Left ventricle myocardium inferior (tissue), 1 donor: ENCODE measurements at places on chromosomes 1 and 21. TPM values are rescaled to one million over a fixed set of nuclear protein-coding genes. Genes with fewer than 3 reads are reported as not detected.

KIF2C gene
- total RNA-seq, result 1.6 TPM

KLHL20 gene
- 16.2 TPM for total RNA-seq

XCL2 gene
- total RNA-seq, result 0.58 TPM

RAB13 gene
- 59.3 TPM for total RNA-seq

EFCAB14 gene
- total RNA-seq, result 59.0 TPM

LRRC8C gene
- total RNA-seq, result 6.2 TPM

PLA2G2D gene
- total RNA-seq, result not detected

RORC gene
- 10.3 TPM for total RNA-seq

SPRR2B gene
- total RNA-seq, result not detected

LCE1D gene
- total RNA-seq, result not detected

FMO3 gene
- 1.3 TPM for total RNA-seq

IL24 gene
- total RNA-seq, result not detected

VHLL gene
- not detected for total RNA-seq

STIL gene
- 0.58 TPM for total RNA-seq

DNA sequence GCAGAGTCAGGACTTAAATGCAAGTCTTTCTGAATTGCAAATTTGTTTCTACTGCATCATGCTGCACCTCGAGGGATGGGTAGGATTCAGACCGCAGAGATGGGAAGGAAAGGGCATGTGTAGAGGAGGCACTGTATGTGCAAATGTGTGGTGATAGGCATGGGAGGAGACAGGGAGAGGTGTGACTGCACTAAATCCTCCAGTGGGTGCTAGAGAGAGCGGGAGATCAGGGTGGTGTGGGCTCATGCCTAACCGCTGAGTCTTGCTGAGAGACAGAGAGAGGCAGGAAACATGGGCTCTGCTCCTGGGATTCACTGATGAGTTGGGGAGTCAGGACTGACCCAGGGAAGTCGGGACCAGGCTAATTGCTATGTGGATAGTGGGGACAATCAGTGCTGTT lies 61.1 kb downstream of the PTPRU start:
- no peak for DNase-seq

GRCh38 chr1:155256058-155256852 lies 972 bp upstream of the ENTREP3 start:
- DNase-seq, result no peak

- DNase-seq, result no peak
Measured at GRCh38 chr1:109282497-109282951, 421 bp downstream of the PSRC1 start.

DNA sequence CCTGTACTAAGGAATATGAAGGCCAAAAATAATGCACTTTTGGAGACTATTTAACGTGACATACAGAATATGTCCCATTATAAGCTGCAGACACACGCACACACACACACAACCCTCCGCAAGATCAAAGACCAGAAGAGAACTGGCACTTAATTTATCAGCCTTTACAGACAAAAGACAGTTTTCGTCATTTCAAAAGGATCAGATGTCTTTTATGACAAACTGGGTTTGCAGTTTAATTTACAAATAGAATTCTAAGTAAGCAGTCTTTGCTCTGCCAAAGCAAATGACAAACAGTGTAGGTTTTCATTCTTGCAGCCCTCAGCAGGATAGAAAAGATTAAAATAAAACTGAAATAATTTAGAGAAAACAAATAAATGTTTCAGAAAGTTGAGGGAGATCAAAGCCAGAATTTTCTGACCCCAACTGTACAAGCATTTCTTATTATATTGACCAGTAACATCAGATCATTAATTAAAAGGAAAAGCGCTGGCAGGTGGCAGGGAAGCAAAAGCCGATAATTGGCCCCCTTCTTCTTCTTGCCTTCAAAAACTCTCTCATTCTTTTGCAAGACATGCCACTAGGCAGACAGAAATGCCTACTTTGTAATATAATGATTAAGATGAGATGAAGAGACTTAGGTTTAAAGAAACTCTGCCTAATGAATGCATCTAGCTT lies 169.0 kb downstream of the DENND1B start:
- no peak for DNase-seq

- no peak for DNase-seq
Measured at GRCh38 chr1:81254560-81254959, 546.2 kb upstream of the ADGRL2 start.

DNA sequence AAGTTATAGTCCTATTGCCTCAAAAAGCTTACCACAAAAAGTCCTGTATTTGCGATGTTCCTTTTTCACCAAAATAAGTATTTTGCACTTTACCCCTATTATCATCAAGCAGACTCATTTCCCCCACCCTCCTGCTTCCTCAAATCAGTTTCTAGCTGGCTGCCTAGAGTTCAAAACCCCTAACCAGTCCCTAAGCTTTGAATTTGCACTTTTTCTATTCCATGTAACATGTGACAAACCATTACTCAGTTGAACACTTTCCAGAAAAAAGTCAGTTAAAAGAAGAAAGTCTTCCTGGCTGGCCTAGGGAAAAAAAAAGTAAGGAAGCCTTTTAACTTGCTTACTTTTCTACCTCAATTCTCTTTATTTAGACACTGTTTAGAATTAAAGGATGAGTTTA lies 8.2 kb downstream of the CEP170 start:
- DNase-seq, result no peak

DNA sequence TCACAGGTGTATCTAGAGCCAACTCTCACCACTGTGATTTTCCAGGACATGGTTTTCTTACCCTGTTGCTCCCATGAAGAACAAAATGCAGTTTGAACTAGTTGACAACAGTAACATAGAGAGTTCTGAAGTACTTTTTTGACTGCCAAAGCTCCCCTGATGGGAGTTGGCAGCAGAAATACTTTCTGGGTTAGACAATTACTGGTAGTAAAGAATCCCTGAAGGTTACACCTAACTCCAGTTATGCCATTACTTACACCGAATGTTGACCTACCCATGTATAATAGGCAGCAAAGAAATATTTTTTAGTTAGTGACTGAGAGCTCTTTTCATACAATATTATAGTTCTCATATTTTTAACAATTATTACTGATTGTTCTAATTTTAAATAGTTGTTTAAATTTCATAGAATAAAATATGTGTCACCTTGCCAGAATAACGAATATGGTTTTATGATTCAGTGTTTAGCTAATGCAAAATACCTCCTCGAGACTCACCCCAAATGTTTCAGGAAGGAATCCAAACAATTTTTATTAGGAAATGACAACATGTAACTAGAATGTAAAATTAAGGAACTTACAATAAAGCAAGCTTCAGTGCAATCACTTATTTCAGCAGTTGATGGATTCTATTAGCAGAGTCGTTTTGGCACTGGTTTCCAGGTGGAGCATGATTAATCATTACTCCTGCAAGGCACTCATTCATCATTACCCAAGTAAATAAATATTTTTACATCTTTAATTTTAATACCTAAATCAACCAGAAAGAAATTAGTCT lies 237.6 kb downstream of the MRPL39 start:
- no peak for DNase-seq

- no peak for DNase-seq
Measured at GRCh38 chr1:219109424-219110018, 64.2 kb upstream of the LYPLAL1 start.

DNA sequence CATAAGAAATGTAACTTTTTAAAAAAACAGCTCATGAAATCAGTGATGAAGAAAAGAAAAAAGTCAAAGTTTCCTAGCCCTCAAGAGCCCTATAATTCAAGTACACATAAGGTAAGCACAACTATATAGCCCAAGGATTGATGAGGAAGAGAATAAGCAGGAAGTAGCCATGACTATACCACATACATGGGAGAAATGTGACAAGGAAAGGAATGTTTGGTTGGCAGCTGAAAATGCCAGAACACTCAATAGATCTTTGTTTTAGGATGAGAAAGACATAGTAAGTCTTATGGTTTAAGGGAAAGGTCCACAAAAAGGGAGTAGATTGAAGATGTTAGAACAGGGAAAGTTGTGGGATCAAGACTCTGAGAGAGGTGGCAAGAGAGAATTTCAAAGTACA lies 5.7 kb downstream of the DOCK7 start:
- DNase-seq, result no peak

DNA sequence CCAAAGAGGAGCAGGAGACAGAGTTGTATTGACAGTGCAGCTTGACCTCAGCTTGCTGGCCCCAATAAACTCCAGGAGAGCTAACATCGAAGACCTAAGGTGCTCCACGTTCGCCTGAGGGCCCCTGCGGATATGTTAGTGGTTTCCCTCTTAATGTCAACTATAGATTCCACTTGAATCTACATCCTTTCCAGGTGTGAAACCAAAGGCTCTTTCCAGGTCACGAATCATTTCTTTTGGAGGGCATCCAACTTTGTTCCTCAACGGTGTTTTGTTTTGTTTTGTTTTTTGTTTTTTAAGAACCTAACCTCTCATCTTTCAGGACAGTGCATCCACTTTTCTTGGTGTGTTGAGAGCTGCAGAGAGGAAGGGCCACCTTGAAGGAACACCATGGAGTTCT lies 267.6 kb upstream of the SGIP1 start:
- DNase-seq, result no peak

GRCh38 chr1:43660355-43660754 lies 10.4 kb downstream of the KDM4A start:
- no peak for DNase-seq

DNA sequence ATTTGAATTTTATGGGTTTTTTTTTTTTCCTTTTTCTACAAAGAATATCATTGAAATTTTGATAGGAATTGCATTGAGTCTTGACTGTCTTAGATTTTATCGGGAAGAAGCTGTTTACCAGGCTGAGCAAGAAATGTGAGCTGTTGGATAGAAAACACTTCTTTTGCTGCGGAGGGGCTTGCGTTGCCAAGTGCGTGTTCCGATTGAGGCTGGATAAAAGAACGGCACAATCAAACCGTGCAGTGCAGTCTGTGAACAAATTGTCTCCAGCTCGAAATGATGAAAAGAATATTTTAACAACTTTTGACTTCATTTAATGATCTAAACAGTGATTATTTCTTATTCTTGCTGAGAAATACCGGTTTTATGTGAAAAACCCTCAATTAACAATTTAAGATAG lies 149.4 kb downstream of the RYR2 start:
- no peak for DNase-seq

- DNase-seq, result no peak
Measured at GRCh38 chr1:185546029-185546428, 188.2 kb upstream of the HMCN1 start.

GRCh38 chr1:108055387-108055786 lies 90.4 kb upstream of the VAV3 start:
- DNase-seq, result no peak

GRCh38 chr1:237050915-237051314 lies 8.9 kb downstream of the RYR2 start:
- DNase-seq, result no peak

DNA sequence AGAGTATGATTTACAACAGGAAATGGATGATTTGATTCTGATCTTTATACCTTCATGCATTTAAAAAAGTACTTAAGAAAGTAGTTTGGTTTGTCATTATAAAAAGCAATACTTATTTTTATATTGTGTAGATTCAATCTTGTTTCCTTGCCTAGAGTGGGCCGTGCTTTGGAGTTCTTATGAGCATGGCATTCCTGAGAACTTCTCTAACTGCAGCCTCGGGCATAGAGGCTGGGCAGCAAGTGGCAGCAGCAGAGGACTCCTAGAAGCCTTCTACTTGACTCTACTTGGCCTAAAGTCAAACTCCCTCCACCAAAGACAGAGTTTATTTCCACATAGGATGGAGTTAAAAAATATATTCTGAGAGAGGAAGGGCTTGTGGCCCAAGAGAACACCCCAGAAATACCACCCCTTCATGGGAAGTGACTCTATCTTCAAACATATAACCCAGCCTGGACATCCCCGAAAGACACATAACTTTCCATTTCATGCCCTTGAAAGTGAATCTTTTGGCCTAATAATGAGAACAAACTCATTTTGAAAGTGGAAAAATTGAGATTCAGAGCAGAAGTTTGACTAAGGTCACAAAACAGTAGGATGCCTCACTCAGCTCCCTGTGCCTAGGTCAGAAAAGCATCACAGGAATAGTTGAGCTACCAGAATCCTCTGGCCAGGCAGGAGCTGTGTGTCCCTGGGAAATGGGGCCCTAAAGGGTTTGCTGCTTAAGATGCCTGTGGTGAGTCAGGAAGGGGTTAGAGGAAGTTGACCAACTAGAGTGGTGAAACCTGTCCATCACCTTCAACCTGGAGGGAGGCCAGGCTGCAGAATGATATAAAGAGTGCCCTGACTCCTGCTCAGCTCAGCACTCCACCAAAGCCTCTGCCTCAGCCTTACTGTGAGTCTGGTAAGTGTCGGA lies at the start of gene IVL:
IVL (plus strand) TSS at position 861 of the 916 bp plus-strand sequence. CDS start 1,252 bp downstream, outside the sequence.
- no peak for DNase-seq

GRCh38 chr1:167367705-167368104 lies 147.0 kb downstream of the POU2F1 start:
- no peak for DNase-seq

DNA sequence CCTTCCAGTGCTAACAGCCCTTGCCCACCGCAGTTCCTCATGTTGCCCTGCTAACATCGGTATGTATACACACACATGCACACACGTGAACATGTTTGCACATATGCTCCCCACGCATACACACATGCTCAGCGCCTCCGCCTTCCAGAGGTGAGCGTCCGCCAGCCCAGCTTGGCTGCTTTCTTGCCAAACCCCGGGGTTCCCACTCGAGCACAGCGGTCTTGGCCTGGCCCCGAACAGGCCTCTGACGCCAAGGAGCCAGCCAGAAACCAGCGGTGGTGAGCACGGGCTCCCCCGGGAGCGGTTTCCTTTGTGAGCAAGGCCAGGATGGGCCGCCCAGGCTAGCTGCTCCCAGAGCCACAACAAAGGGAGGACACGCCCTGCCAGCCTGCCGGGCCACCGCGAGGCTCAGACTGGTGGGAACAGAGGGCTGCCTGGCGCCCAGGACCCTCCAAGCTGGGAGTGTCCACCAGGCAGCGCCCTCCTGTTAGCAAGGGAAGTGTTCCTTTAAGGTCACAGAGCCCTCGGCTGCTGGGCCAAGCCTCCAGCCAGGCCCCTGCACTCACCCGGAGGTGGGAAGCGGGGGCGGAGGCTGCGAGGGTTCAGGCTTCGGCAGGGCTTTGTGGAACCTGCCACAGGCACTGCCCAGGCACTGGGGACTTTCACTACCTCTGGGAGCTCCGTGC lies 65.4 kb downstream of the ALPL start:
- peak; percentile 77 for DNase-seq

DNA sequence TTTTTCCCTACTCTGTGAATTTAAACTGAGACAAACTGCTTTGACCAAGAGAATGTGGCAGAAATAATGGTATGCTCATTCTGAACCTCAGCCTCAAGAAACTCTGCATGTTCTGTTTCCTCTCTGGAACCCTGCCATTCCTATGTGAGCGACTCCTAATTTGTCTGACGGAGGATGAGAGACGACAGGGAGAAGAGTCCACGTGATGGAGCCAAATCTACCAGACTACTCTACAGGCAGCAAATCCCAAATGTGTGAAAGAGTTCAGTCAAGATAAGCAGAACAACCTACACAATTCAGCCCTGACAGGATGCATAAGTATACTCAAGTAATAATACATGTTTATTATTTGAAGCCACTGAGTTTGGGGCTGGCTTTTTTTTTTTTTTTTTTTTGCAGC lies 153.5 kb downstream of the DPYD start:
- no peak for DNase-seq

DNA sequence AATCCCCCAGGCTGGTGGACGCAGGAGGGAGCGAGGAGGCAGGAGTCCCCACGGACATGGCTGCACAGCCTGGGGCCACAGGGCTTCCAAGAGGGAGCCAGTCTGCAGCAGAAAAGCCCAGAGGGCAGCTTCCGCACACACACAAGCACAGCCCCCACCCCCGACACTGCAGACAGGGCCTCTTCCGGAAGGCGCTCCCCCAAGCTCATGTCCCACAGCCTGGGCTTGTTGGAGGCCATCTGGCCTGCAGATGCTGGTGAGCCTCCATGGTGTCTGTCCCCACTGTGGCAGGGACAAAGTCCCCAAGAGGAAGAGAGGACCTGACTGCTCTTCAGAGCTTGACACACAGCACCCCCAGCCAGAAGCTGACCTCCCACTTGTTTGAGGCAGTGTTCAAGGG lies 13.4 kb upstream of the KIAA1614 start:
- DNase-seq, result no peak
